EH (cell line): ENCODE measurements at places on chromosomes 2 and 18.
A peak's percentile ranks its signal among the peaks of the same experiment; 100 is the strongest.

- peak; percentile 6 for DNase-seq
Observed at GRCh38 chr2:198706476-198707082, 751.2 kb downstream of the SATB2 start.

- peak; percentile 65 for DNase-seq
Observed at GRCh38 chr2:207156451-207157161, 9.1 kb downstream of the KLF7 start.

DNA sequence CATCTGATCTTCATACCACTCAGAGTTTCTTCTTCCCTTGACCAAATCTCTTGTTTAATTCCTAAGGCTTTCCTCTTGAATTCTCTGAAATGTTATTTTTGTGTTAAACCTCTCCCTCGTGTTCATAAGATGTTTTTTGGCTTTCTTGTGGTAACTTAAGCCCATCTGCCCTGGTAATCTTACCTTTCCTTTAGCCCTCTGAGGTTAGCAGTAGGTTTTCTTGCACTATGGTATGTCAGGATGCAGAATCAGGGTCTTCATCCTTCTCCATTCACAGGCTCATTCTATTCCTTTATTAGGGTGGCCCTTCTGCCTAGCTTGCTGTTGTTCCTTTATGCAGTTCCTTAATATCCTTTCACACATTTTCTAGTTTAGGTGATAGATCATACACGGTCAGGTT is 24.1 kb downstream of the GIGYF2 start:
- DNase-seq = no peak

DNA sequence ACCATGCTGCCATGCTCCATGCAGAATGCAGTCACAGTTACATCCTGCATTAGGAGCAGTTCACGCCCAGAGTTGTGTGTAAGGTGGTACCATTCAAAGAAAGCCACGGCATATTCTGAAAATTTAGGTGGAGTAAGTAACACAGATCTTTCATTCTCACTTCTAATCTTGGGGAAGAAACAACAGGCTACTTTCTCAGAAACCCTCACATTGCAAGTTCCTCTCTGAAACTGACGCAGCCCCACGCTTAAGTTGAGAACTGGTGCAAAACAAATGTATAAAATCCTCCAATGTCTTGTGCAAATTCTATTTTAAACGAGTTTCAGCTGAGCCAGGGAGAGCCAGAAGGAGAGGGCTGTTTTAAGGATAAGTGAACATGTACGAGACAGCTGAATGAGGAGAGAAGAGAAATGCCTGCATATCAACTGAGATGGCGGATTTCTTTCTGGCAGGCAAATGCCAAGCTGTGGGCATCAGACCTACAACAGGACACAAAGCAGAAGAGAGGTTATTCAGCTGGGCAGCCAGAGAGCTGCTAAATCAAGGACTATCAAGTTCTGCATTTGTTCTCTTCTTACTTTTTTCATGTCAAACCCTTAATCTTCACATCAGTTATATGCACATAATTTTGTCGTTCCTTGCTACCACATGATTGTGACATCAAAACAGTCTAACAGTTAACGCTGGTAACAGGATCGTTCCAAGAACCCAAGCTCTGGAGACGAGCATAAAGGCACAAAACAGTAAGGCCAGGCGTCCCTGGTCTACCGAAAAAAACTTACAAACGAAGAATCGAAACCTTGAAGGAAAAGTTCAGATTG is 6.4 kb downstream of the ARL4C start:
- no peak for DNase-seq

DNA sequence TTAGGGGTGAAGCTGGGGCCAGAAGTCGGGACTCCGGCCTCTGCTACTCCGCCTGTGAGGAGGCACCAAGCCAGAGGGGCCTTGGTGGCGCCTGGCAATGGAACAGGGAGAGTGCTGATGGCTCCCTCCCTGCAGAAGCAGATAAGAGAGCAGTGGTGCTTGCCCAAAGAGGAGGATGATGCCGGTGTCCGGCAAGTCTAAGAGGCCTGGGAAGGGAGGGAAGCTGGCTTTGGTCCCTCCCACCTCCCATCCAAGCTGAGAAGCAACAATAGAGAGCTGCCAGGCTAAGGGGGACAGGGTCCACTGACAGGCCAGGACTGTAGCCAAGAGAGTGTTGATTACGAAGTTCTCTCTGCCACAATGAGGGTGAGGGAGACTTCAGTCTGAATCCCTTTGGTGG is 479.5 kb downstream of the TNS1 start:
- no peak for DNase-seq

- no peak for DNase-seq
Observed at GRCh38 chr2:212157012-212157411, 381.6 kb downstream of the ERBB4 start.

- DNase-seq = peak; percentile 98
Observed at GRCh38 chr2:46082531-46083485, 214.4 kb upstream of the EPAS1 start.

- no peak for DNase-seq
Observed at GRCh38 chr2:221203125-221203524, 369.0 kb downstream of the EPHA4 start.

GRCh38 chr2:108079736-108080135 is 93.4 kb downstream of the SLC5A7 start:
- DNase-seq = no peak

DNA sequence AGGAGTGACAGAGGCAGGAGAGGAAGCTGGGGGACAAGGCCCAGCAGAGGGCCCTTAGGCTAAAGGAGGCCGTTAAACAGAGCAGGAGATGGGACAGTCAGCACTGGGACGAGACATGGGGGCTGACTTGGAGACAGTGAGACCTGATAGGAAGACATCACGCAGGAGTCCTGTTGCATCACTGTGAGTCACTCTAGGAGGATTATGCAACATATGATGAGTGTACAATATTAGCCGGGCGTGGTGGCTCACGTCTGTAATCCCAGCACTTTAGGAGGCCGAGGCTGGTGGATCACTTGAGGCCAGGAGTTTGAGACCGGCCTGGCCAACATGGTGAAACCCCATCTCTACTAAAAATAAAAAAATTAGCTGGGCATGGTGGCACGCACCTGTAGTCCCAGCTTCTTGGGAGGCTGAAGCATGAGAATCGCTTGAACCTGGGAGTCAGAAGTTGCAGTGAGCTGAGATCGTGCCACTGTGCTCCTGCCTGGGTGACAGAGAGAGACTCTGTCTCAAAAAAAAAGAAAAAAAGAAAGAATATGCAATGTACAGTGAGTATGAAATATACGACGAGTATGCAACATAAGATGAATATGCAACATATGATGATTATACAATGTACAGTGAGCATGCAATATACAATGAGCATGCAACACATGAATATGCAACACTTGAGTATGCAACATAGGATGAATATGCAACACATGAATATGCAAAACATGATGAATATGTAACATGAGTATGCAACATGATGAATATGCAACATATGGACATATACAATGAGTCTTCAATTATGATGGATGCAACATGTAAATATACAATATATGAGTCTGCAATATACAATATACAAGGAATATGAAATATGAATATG is 83.3 kb upstream of the ID2 start:
- DNase-seq = peak; percentile 96

- DNase-seq = peak; percentile 1
Observed at GRCh38 chr2:98175811-98176210, 88.8 kb downstream of the VWA3B start.

GRCh38 chr18:32177530-32177929 is 12.3 kb upstream of the MEP1B start:
- DNase-seq = no peak

DNA sequence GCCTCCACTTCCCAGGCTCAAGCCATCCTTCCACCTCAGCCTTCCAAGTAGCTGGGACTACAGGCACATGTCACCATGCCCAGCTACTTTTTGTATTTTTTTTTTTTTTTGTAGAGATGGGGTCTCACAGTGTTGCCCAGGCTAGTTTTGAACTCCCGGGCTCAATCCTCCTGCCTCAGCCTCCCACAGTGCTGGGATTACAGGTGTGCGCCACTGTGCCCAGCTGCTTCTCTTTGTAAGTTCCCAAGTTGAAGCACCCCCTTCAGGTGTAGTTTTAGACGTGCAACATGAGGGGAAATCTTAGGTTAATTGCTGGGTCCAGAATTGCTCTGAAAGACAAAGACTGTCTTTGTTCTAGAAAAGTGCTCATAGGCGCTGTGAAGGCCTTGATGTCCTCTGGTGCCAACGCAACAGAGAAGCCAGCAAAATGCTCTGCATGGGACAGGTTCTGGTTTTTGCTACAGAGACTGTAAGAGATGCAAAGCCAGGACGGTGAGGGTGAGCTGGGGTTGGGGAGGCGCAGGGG is 46.6 kb downstream of the RRM2 start:
- DNase-seq = no peak

GRCh38 chr2:170495896-170496295 is 219.2 kb upstream of the SP5 start:
- DNase-seq = no peak

- DNase-seq = peak; percentile 31
Observed at GRCh38 chr2:164479460-164479859, 141.8 kb downstream of the GRB14 start.
